ENCODE measurements at places on chromosomes 6 and 20. TPM values are rescaled to one million over a fixed set of nuclear protein-coding genes. Genes with fewer than 3 reads are reported as not detected.

- no peak for DNase-seq
These were observed 72.3 kb downstream of the VEGFA start for GRCh38 chr6:43842231-43842794.

GRCh38 chr20:53763707-53764414, 170.2 kb upstream of the ZNF217 start:
- DNase-seq: no peak

- DNase-seq: no peak
These were observed 90.8 kb downstream of the MYLK4 start for GRCh38 chr6:2659882-2660281.

GRCh38 chr20:41872930-41873329, 254.8 kb upstream of the CHD6 start:
- DNase-seq: no peak

DNA sequence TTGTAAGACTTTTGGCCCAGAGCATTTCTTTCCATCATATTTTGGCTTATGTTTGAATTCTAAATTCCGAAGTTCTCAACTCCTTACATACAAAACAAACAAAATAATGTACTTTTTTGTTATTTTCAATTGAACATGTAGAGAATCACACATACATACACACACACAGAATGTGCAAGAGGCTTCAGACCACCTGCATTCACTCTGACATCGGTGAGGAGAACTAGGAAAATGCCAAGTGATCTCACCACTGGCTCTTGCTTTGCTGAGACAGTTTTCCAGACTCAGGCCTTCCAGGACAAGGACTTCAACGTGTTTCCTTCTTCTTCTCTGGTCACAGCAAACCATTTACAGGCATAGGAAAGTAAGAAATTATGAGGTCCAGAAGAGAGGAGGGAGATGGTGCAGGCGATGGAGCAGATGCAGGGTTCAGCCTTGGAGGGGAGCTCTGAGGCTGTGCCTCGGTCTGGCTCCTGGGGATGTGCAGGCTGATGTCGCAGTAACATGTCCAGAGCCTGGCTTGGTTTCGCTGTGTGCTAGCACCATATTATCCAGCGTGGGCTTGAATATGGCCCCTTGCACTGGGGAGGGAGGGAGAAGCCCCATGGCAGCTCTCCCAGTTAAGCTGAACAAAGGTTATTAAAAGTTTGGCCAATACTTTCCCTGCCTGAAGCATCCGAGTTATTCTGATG, 93.4 kb downstream of the DACT2 start:
- DNase-seq: no peak

DNA sequence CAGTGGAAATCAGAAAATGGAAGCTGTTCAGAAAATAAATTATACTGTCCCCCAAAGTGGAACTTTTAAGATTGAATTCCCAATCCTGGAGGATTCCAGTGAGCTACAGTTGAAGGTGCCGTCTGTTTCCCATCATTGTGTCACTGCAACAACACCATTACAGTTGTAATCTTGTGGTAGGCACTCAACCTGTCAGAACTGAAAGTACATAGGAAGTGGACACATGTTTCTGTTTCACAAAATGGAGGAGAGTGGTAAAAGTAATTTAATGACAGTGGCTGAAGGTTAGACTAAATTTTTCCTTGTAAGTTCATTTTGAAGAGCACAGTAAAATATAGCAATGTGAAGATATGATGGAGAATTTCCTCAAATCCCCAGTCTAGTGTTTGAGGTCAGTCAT, 70.0 kb downstream of the CD109 start:
- DNase-seq: no peak

DNA sequence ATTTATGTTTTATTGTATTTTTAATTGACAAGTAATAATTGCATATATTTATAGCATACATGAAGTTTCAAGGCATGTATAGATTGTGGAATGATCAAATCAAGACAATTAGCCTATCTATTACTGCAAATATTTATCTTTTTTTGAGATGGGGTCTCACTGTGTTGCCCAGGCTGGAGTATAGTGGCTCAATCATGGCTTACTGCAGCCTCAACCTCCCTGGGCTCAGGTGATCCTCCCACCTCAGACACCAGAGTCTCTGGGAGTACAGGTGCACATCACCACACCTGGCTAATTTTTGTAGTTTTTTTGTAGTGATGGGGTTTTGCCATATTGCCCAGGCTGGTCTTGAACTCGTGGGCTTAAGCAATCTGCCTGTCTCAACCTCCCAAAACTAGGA, 16.2 kb upstream of the FUCA2 start:
- DNase-seq: no peak

DNA sequence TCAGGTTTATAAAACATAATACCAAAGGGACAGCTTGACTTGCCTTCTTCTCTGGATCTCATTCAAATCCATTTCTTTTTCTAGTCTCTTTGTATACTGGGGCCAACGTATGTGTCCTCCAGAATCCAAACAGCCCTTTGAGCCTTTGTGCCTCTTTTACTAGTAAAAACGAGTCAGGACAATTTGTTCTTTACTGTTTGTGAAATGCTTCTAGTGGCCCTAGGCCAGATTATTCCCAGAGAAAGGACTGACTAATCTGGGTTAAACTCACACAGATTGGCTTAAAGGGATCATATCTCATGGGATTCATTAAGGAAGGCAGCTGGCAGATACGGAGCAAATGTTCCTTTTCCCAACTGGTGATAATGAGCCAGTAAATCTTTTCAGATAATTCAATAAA, 32.1 kb upstream of the MANEA start:
- DNase-seq: no peak

DNA sequence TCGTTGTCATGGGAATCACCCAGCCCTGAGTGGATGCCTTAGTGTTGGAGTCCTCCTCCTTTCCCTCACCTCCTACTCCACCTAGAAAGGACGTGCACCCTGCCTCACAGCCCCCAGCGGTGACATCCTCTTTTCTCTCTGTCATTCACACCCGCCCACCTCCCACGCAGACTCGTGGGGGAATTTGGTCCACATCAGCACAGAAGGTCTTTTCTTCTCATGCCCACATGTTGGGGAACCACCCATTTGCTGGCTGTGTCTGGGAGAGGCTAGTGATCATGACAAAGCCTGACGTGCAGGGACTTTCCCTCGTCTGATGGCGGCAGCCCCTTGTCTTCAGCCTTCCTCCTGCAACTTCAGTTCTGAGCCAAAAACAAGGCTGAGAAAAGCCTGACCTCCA, 96.0 kb upstream of the CNKSR3 start:
- no peak for DNase-seq

GRCh38 chr20:330233-331149, 5.1 kb downstream of the SOX12 start:
- no peak for DNase-seq

GRCh38 chr6:108921547-108922361, 73.5 kb downstream of the ARMC2 start:
- DNase-seq: no peak

DNA sequence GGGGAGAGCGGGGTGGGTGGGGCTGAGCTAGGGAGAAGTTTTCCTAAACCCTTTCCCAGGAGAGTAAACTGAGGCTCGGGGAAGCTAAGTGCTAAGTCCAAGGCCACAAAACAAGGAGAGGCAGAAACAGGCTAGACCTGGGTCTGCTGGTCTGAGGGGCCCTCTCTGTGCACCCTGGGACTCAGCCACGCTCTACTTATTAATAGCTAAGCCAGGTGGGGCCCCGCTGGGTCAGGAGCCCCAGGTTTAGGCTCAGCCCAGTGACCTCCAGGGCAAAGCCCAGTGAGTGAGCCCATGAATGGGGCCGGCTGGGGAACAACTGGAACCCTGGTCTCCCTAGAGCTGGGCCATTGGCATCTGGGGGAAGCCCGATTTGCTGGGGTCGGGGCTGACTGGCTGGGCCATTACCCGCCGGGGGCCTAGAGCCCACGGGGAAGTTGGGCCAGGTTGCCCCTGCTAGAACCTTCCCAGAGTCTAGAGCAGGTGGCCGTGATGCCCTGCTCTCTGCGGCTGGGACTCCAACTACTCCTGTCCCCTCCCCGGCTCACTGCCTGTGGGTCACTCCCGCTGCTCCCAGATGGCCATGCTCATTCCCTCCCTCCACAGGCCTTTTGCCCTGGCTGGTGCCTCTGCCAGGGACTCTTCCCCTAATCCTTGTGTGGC, 24.1 kb upstream of the NOL4L start:
- no peak for DNase-seq

The SLC35D3 gene
- total RNA-seq: 0.08 TPM

The SESN1 gene
- total RNA-seq: 44.1 TPM

The DEFB124 gene
- not detected for total RNA-seq

The BMP7 gene
- total RNA-seq: 19.9 TPM

The ZNF318 gene
- 12.5 TPM for total RNA-seq

The ENPP5 gene
- 3.0 TPM for total RNA-seq

The MAPK13 gene
- total RNA-seq: 0.33 TPM

The OR2J3 gene
- not detected for total RNA-seq

The EFCAB8 gene
- not detected for total RNA-seq

The DLL1 gene
- 11.7 TPM for total RNA-seq

The RBM39 gene
- total RNA-seq: 128 TPM

The ARMH2 gene
- total RNA-seq: not detected

The KIF25 gene
- 0.22 TPM for total RNA-seq
